Hematopoietic multipotent progenitor cell treated with erythropoietin and hydrocortisone succinate and interleukin-3 and kit ligand, for 17 days (in vitro differentiated cells): ENCODE measurements at places on chromosomes 7 and 10.

DNA sequence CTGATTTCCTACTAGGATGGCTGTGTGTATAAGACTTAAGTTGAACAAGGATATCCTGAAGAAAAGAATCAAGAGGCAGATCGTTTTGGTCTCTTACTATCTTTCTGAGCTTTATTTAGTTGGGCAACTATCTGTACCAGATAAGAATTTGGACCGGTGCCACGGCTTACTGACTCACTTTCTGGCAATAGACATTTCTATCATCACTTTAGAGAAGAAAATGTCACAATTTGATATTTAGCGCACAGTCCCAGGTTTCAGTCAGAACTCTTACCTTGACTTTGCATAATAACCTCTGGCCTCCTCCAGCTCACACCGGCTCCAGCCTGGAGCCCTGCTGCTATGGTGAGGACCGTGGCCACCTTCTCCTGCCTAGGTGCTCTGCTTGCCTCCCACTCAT is 218.2 kb upstream of the MDFIC start:
- DNase-seq, result no peak

DNA sequence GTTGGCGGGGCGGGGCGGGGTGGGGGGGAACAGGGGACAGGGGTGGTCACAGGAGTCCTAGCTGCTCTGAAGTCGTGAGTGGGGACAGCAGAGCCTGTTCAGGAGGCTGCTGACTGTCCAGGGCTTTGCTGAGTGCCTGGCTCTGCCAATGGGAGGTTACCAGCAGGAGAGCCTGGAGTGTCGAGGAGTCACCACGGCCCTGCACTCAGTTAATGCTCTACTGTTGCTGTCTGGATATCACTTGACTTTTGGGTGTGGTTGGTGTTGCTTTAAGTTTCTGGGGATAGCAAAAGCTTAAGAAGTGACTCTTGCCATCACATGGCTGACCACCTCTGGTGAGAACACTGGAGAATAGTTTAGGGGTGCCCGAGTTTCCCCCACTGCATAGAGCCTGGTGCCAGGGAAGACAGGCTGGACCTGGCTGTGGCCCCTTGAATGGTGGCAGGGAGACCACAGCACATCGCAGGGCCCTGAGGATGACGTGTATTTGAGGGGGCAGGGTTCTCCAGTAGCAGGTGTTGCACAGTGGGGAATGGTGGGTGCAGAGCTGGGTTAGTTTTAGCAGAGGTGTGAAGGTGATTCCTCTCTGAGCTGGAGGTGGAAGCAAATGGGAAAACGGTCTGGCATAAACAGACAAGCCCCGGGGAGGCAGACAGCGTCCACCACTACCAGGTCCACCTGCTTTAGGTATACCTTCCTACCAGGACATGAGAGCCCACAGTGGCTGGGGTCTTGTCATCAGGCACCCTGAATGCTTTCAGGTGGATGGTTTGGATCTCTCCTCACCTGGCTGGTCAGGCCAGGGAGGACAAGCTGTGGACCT is 54.2 kb upstream of the CAMK2B start:
- DNase-seq, result no peak

DNA sequence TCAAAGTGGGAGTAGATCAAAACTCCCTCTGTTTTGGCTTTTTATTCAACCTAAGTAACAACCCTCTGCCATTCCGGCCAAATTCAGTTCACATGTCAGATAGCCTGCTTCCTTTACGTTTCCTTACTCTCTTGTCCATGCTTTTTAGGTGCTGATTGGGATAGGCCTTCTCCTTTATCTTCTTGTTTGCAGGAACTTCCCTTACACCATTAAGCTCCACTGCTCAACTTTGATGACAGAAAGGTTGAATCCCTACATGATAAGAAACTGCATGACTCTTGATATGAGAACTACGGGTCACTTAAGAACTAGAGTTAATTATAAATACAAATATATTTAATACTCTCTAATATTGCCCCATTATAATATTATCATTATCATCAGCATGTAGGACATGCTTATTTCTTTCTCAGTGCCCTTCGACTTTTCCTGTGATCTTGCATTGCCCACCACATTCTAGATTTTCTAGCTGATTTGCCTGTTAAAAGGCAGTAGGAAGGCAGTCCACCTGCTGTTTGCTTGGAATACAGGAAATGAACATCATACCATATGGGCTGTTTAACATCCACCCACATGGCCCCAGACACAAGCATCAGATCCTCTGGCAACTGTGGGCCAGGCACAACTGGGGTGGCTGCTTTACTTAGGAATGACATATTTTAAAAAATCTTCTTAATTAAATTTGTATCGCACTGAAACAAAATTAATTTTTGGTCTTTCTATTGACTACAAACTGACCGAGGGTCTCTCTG is 59.7 kb upstream of the CCDC6 start:
- no peak for DNase-seq

GRCh38 chr10:33094263-33095051 is 136.4 kb upstream of the ITGB1 start:
- DNase-seq, result no peak

GRCh38 chr10:70729763-70730357 is 55.3 kb downstream of the TBATA start:
- DNase-seq, result no peak

DNA sequence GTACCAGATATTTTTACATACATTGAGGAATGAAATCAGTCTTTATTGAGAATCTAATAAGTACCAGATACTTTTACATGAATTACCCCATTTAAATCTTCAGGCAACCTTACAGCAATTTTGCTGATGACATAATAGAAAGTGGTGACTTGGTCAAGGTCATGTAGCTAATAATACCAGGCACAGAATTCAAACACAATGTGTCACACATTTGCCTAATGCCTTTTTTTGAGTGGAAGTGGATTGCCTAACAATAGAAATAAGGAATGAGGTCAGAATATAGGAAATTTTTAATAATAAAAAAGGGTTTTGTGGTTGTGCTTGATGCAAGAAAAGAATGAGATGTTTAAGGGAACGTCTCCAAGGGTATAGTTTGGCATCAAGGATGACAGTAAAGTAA is 466.6 kb upstream of the IGFBP3 start:
- no peak for DNase-seq

DNA sequence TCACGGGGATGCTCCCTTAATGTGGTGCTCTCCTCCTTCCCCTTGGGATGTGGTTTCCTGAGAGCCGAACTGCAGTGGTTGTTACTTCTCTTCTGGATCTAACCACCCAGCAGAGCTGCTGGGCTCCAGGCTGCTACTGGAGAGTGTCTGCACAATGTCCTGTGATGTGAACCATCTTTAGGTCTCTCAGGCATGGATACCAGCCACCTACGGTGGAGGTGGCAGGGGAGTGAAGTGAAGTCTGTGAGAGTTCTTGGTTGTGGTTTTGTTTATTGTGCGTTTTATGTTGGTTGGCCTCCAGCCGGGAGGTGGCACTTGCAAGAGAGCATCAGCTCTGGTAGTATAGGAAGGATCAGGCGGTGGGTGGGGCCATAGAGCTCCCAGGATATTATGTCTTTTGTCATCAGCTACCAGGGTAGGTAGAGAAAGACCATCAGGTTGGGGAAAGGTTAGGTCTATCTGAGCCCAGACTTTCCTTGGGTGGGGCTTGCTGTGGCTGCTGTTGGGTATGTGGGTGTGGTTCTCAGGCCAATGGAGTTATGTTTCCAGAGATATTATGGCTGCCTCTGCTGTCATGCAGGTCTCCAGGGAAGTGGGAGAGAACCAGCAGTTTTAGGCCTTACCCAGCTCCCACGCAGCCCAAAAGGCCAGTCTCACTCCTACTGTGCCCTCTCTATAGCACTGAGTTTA is 87.9 kb downstream of the KIF20B start:
- no peak for DNase-seq

DNA sequence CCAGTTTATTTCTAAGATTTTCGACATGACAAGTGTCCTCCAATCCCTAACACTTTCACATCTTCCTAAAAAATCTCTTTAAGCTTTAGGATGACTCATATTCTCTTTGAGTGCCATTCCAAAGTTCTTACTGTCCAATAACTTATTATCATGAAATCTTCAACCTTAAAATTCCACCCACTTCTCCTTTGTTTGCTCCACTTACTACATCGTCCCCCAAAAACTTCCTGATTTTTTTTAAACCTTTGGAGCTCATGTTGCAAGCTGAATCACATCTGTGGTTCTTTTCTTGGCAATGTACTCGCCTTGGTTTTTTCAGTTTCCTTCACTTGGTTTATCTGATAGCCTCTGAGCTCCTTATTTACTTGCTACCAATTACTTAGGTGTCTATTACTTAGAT is 39.2 kb upstream of the JCAD start:
- DNase-seq, result no peak

GRCh38 chr10:34721208-34721840 is 93.8 kb downstream of the PARD3 start:
- no peak for DNase-seq

DNA sequence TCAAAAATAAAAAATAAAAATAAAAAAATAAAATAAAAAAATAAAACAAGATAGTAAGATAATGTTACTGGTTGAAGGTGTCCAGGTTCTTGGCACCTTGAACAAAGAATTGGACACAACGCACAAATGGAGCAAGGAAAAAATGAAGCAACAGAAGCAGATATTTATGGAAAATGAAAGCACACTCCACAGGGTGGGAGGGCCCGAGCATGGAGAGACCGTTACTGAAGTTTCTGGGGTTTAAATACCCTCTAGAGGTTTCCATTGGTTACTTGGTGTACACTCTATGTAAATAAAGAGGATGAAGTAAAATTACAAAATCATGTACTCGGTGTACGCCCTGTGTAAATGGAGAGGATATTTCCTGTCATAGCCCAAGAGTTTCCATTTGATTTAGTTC is 15.7 kb upstream of the PFKP start:
- no peak for DNase-seq

- no peak for DNase-seq
Measured at GRCh38 chr7:25756601-25757000, 395.4 kb upstream of the NFE2L3 start.

- peak; percentile 72 for DNase-seq
Measured at GRCh38 chr7:142812437-142813215, 41.9 kb downstream of the PRSS2 start.

DNA sequence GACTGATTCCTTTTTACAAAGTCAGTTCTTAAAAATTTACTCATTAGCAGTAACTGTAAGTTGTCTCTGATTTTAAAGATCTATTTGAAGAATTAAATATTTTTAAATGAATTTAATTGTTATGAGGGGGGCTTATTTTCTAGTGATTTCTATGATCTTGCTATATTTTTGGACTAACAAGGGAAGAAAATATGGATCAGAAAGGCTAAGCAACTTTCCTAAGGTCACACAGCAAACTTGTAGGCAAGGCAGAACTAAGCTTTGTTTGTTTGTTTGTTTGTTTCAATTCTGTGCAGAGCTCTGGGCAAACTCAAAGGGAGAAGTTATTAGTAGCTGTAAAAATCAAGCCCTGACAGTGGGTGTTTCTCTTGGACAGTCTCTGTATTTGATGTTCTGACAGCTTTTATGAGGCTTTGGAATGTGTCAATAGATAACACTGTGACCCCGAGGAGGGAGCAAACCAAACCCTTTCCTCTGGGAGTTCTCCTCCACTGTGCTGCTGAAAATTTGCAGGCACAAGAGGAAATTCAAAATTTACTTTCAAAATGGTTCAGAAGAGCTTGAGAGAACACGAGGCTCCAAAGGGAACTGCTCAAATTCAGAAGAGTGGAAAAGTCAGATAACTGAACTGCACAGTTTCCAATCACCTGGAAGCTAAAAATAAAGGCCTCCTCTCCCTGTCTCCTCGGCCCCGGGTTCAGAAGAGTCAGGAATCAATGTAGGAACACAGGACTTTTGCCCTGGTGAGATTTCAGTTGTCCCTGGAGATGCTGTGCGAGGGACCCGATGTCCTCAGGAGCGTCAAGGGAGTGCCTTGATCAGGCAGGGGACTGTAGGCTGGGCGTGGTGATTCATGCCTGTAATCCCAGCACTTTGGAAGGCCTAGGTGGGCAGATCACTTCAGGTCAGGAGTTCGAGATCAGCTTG is 325.7 kb downstream of the GATA3 start:
- DNase-seq, result no peak

GRCh38 chr7:128661446-128661845 is 10.6 kb upstream of the GARIN1A start:
- no peak for DNase-seq

- DNase-seq, result no peak
Measured at GRCh38 chr7:93475811-93476210, 98.7 kb downstream of the CALCR start.

DNA sequence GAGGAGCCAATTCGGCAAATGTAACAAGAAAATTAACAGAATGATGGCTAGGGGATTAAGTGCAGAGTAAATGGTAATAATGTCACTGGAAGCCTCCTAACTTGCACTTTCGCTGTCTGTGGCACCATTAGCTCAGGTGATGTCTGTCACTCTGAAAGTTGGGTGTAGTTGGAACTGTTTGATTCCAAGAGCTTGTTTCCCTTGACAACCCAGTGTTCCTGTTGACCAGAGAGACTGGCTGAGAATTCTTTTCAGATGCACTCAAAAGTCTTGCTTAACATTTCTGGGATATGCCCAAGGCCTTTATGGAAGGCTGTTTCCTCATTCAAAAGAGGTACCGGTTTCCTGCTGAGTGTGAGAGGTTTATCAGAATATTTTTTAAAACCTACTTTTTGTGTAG is 49.6 kb downstream of the PLPP4 start:
- DNase-seq, result no peak

- DNase-seq, result no peak
Measured at GRCh38 chr7:44964831-44965440, 13.9 kb downstream of the MYO1G start.

DNA sequence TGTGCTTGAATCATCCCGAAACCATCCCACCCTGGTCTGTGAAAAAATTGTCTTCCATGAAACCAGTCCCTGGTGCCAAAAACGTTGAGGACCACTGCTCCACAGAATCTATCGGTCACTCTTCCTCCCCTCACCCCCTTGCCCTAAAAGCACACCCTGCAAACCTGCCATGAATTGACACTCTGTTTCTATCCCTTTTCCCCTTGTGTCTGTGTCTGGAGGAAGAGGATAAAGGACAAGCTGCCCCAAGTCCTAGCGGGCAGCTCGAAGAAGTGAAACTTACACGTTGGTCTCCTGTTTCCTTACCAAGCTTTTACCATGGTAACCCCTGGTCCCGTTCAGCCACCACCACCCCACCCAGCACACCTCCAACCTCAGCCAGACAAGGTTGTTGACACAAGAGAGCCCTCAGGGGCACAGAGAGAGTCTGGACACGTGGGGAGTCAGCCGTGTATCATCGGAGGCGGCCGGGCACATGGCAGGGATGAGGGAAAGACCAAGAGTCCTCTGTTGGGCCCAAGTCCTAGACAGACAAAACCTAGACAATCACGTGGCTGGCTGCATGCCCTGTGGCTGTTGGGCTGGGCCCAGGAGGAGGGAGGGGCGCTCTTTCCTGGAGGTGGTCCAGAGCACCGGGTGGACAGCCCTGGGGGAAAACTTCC is 784 bp upstream of the SERPINE1 start:
- no peak for DNase-seq

- no peak for DNase-seq
Measured at GRCh38 chr7:102095321-102096011, 191.2 kb upstream of the SH2B2 start.

GRCh38 chr7:43679210-43680068 is 49.9 kb downstream of the COA1 start:
- no peak for DNase-seq
